GM12878 (cell line): ENCODE measurements at places on chromosomes 13 and 19.
A peak's percentile ranks its signal among the peaks of the same experiment; 100 is the strongest.

DNA sequence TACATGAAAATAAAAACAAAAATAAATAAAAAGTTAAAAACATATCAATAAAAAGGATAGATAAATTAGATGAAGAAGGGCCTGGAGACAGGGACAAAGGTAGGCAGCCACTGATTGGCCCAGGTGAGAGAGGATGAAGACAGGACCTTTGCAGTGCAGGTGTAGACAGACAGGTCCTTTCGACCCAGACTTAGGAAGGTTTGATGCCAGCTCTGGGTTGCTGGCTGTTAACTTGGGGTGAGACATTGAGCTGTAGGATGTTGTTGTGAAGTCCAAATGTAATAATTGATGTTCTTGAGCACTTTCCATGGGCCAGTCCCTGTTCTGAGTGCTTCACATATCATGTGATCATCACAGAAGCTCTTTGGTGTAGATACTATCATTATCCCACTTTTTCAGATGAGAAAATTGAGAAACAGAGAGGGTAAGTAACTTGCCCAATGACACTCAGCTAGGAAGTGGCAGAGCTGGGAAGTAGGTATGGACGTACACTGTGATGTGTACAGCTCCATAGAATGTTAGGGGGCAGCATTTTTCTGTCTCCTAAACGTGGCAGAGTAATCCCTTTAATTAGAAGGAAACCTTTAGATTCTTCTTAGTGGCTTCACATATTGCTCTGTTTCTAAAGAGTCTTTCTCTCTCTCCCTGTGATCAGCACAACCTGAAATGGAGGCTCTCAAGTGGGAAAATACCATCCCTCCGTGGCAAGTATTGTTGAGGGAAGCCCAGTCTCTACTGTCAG lies 76.0 kb upstream of the STK24 start:
- DNase-seq, result no peak

- DNase-seq, result no peak
Observed at GRCh38 chr13:49412749-49413148, 31.1 kb downstream of the CAB39L start.

DNA sequence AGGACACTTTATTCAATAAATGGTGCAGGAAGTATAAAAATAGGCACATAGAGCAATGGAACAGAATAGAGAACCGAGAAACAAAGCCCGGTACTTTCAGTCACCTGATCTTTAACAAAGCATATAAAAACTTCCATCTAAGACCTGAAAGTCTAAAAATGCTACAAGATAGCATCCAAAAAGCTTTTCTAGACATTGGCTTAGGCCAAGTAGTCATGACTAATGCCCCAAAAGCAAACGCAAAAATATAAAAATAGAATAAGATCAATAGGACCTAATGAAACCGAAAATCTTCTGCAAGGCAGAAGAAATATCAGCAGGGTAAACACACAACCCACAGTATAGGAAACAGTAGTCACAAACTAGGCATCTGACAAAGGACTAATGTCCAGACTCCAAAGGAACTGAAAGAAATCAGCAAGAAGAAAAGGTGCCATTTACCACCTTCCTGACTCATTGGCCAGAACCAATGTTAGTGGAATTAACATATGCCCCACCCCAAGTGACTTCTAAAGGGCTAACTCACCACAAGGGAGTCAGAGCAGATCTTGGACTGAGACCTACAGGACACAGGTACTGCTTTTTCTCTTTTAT lies 40.8 kb upstream of the CEACAM21 start:
- DNase-seq, result peak; percentile 84

DNA sequence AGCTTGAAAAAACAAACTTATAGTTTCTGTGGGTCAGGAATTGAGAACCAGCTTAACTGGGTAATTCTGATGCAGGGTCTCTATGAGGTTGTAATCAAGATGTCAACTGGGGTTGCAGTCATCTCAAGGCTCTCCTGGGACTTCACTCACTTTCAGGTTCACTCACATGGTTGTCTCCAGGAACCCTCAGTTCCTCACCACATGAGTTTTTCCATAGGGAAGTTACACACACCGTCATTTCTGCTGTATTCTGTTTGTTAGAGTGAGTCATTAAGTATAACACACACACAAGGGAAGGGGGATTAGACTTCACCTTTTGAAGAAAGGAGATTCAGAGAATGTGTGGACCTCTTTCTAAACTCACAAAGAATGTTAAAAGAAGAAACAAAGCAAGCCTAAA lies 34.9 kb upstream of the MLNR start:
- DNase-seq, result peak; percentile 12

- no peak for DNase-seq
Observed at GRCh38 chr19:14473978-14474578, 1.1 kb downstream of the PTGER1 start.

DNA sequence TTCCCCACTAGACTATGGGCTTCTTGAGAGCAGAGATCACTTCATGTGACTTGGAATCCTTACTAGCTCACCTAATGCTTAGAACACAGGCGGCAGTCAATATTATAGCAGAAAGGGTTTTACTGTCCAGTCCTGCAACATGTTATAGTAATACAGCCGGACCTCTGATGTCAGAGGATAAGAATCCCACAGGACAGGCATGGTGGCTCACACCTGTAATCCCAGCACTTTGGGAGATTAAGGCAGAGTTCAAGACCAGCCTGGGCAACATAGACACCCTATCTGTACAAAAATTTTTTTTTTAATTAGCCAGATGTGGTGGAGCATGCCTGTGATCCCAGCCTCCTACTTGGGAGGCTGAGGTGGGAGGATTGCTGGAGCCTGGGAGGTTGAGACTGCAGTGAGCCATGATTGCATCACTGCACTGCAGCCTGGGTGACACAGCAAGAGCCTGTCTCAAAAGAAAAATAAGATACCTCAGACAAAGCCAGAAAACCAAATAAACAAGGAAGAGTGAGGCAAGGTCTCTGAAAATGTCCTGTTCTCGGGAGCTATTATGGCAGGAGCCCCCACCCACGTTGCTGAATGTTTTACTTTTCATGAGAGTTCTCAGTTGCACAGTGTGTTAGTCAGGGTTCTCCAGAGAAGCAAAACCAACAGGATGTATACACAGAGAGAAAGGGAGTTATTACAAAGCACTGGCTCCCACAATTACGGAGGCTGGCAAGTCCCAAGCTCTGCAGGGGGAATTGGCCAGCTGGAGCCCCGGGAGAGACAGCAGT lies 100.8 kb downstream of the UBL3 start:
- DNase-seq, result no peak

GRCh38 chr13:112963641-112964040 lies 5.4 kb upstream of the MCF2L start:
- no peak for DNase-seq

DNA sequence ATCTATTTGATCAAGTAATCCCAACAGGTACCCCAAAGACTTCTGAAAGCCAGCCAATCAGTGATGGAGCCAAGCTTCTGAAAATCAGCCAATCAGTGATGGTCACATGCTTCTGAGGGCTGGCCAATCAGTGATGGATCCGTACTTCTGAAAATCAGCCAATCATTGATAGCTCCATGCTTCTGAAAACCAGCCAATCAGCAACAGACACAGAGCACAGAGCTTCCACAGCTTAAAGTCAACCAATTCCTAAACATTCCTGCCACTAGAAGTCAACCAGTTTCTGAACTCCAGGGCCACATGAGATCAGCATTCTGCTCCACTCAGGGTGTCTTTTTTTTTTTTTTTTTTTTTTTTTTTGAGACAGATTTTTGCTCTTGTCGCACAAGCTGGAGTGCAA lies 8.2 kb upstream of the HSD17B14 start:
- no peak for DNase-seq
